ENCODE measurements at places on chromosomes 4 and X. TPM values are rescaled to one million over a fixed set of nuclear protein-coding genes. Genes with fewer than 3 reads are reported as not detected.

Gene DIPK2B
- not detected for total RNA-seq

Gene BANK1
- total RNA-seq = 0.58 TPM

Gene CPLX1
- 0.64 TPM for total RNA-seq

Gene ABRAXAS1
- total RNA-seq = 4.9 TPM

Gene TRIM2
- 1.4 TPM for total RNA-seq

Gene TEX13D
- total RNA-seq = not detected

Gene ZIC3
- total RNA-seq = not detected

Gene SLC16A2
- total RNA-seq = 17.4 TPM

Gene XAGE1A
- total RNA-seq = 25.2 TPM

Gene ZNF280C
- 2.4 TPM for total RNA-seq

Gene CT45A2
- not detected for total RNA-seq

Gene GPR173
- not detected for total RNA-seq

Gene STOX2
- 2.3 TPM for total RNA-seq

Gene TNIP3
- 0.19 TPM for total RNA-seq

Gene DKK2
- total RNA-seq = not detected

Gene BMP3
- total RNA-seq = not detected

Gene FOXR2
- not detected for total RNA-seq

Gene CENPVL1
- total RNA-seq = not detected

Gene GLUD2
- total RNA-seq = 2.2 TPM

Gene ETDB
- not detected for total RNA-seq

Gene SFRP2
- 0.03 TPM for total RNA-seq

Gene ARHGAP24
- total RNA-seq = 3.0 TPM

Gene UPF3B
- total RNA-seq = 16.2 TPM

Gene TMPRSS11D
- total RNA-seq = not detected

Gene SEPTIN11
- total RNA-seq = 30.9 TPM

Gene HOPX
- not detected for total RNA-seq

Gene COL4A6
- total RNA-seq = 14.4 TPM

Gene OGT
- 37.6 TPM for total RNA-seq

Gene ARMCX1
- total RNA-seq = 0.57 TPM

Gene ATP11C
- total RNA-seq = 11.2 TPM

All from A549 treated with AZD2906 at 1 μM for 4 hours (cell line).